Brain (organoid and tissue), 16 donors: ENCODE measurements at places on chromosomes 16 and 17.

GRCh38 chr16:13742928-13743327 is 177.0 kb upstream of the ERCC4 start:
- DNase-seq, result no peak

- DNase-seq, result peak; percentile 71
Measured at GRCh38 chr16:57178196-57178595, 7.6 kb downstream of the PSME3IP1 start.

- DNase-seq, result peak; percentile 40
Measured at GRCh38 chr16:68064791-68065365, 20.3 kb upstream of the NFATC3 start.

- DNase-seq, result no peak
Measured at GRCh38 chr16:30132591-30132990, 9.6 kb upstream of the MAPK3 start.
